ENCODE measurements at places on chromosomes 1 and 21.

GRCh38 chr1:200526709-200527612 lies 93.6 kb downstream of the KIF14 start:
- no peak for DNase-seq

GRCh38 chr21:42572906-42573495 lies 59.3 kb downstream of the SLC37A1 start:
- DNase-seq, result no peak

DNA sequence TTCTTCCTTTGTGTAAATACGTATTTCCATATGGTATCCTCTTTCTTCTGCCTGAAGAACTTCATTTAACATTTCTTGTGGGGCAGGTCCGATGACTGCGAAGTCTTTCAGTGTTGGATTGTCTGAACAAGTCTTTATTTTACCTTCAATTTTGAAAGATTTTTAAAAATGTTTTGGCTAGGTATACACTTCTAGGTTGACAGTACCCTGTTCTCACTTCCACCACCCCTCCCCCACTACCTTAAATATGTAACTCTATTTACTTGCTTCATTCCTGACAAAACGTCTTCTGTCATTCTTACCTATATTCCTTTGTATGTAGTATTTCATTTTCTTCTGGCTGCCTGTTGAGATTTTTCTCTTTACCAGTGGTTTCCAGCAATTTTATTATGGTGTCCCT lies 85.7 kb upstream of the ARTN start:
- DNase-seq, result no peak

- no peak for DNase-seq
Observed at GRCh38 chr21:16376673-16377072, 646.9 kb downstream of the USP25 start.

DNA sequence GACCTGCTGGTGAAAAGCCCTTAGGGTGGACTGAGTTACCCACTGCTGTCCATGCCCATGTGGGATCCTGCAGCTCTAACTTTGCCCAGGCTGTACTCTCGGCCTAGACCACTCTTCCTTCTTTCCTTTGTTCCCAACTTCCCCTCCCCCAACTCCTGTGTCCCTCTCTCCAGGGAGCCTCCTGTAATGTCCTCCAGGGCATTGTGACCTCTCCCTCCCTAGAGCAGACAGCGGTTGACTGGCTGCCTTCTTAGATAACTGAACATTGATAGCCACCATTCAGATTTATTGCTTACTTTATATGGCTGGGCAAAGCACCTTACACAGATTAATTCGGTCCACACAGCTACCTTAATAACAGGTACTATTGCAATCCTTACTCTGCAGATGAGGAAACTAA lies 5.0 kb downstream of the RUNX1 start:
- DNase-seq, result no peak

- no peak for DNase-seq
Observed at GRCh38 chr21:29875036-29875716, 64.6 kb downstream of the GRIK1 start.

DNA sequence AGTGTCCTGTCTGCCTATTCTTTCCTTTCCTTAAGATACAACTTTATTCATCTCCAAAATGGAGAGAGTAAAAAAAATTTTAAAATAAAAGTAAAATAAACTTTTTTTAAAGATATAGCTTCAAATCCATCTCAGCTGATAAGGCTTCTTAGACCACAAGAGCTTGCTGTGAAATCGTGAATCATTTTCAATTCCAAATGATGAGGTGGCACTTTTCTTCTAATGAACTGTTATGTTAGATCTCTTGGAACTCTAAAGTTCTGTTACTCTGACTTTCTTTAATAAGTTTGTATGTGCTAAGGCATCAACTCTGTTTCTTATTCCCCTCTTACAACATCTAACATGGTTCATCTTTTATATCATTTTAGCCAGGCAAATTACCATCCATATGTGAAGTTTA lies 4.5 kb downstream of the SH3GLB1 start:
- DNase-seq, result no peak

DNA sequence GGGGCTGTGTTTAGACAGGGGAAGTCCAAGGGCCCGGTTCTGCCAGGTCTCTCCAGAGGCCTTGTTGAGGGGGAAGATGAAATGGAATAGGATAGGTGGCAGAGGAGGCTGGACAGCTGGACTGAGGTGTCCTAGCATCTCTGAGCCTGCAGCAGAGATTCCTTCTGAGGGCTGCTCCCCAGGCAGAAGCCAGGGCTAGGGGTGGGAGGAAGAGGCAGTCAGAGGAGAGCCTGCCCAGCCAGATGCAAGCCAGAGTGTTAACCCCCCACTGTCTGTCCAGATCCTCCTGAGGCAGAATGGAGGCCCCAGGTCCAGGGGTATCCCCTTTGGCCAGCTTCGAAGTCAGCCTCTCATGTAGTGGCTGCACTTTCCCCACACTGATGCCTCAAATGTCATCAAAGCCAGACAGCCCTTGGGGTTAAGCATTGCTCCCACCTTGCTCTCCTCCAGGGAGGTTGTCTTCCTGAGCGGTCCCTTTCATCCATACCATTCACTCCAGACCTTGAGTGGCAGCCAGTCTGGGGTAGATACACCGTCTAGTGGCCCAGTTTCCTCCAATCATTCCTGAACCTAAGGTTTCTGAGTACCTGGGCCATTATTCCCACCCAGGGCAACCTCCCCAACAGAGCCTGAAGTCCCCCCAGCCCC lies 1.7 kb downstream of the CSF1 start:
- DNase-seq, result no peak

DNA sequence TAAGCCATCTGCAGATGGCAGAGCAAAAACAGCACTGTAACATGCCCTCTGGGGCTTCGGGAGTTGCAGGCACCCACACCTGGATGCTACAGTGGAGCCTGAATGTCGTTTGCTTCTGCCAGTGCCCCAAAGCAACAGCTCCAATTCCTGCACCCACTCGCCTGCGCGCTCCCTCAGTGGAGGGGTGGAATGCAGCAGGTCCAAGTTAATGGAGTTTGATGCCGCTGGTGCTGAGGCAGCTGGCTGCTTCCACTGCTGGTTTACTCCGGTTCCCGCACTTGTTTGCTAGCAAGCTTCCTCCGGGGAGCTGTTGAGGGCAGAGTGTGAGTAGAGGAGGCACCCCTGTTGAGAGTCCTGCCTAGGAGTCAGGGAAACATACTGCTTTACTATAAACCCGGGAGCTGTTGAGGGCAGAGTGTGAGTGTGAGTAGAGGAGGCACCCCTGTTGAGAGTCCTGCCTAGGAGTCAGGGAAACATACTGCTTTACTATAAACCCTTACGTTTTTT lies 584.0 kb upstream of the TMPRSS15 start:
- DNase-seq, result no peak
